ENCODE measurements at places on chromosomes 3 and 15. TPM values are rescaled to one million over a fixed set of nuclear protein-coding genes. Genes with fewer than 3 reads are reported as not detected.

GRCh38 chr3:98518816-98519215, 3.9 kb downstream of the CLDND1 start:
- no peak overlapping the region for H3K27ac ChIP-seq
- DNase-seq, result no peak
- H3K4me1 ChIP-seq, result peaks cover 5% of the 10 kb centered on the region
- peak overlapping the region; percentile 22 for H3K4me3 ChIP-seq
- no peaks in the 10 kb centered on the region for H3K27me3 ChIP-seq

Gene DPPA2
- 0.42 TPM for total RNA-seq

DNA sequence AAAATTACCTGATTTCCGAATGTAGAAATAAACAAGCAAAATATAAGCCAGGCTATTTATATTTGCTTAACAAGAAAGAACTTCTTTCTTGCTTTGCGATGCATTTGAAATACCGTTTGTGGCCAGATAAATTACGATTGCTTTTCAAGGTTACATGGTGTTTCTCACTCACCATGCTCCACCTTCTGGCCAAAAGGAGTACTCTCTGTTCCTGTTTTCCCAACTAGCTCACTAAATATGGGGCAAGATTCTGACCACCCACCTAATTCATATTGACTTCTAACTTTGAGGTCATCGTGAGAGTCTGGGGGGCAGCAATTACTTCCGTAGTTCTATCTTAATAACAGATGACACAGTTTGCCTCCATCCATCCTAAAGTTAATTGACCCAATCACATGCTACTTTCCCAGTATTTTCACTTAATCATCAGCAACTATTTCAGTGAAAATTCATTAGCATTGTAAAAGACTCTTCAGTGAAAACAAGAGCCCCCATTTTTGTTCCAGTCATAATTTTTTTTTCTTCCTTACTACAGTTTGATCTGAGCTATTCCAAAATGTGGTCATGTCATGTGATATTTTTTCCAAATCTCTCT, 25.9 kb downstream of the ACP3 start:
- no peak overlapping the region for H3K4me3 ChIP-seq

Gene ZBED2
- total RNA-seq, result not detected
